ENCODE measurements at places on chromosomes 5 and 9. TPM values are rescaled to one million over a fixed set of nuclear protein-coding genes. Genes with fewer than 3 reads are reported as not detected.

IL9 gene
- not detected for total RNA-seq

PPP2R2B gene
- total RNA-seq = not detected

DRD1 gene
- not detected for total RNA-seq

GABBR2 gene
- total RNA-seq = not detected

WNT8A gene
- not detected for total RNA-seq

SMIM33 gene
- not detected for total RNA-seq

PCDHGA4 gene
- total RNA-seq = 6.8 TPM

BHMT2 gene
- 3.2 TPM for total RNA-seq
